ENCODE measurements at places on chromosomes 3 and 15. TPM values are rescaled to one million over a fixed set of nuclear protein-coding genes. Genes with fewer than 3 reads are reported as not detected.

Gene GABRR3
- not detected for total RNA-seq

Gene CTNNB1
- 606 TPM for total RNA-seq

Gene GABRB3
- total RNA-seq, result 0.05 TPM

Gene ARHGAP31
- total RNA-seq, result 53.9 TPM

Gene SLC51B
- total RNA-seq, result not detected

Gene CLSTN2
- 1.6 TPM for total RNA-seq

Gene KNG1
- total RNA-seq, result not detected

Gene RARB
- total RNA-seq, result 17.6 TPM

Gene IL20RB
- 1.6 TPM for total RNA-seq

Gene ADAMTS17
- total RNA-seq, result not detected

Gene GP5
- 0.29 TPM for total RNA-seq

Gene MON1A
- 12.4 TPM for total RNA-seq

Gene GOLGA6L2
- not detected for total RNA-seq

Gene GLCE
- total RNA-seq, result 158 TPM

Gene RBP2
- total RNA-seq, result not detected

Gene GP9
- total RNA-seq, result not detected

Gene CTXN2
- not detected for total RNA-seq

Gene CEMIP
- 0.53 TPM for total RNA-seq

Gene GREM1
- 58.2 TPM for total RNA-seq

Gene CHRM5
- total RNA-seq, result not detected

Gene ALDH1A3
- total RNA-seq, result 27.1 TPM

Gene GOLGA8B
- 25.9 TPM for total RNA-seq

Gene ABHD5
- 12.7 TPM for total RNA-seq

Gene MYO5A
- total RNA-seq, result 70.9 TPM

Gene TLR9
- total RNA-seq, result not detected

Gene ENTPD3
- 0.24 TPM for total RNA-seq

Gene CCDC39
- not detected for total RNA-seq

Gene LIPH
- 2.0 TPM for total RNA-seq

Gene GOLGA8N
- total RNA-seq, result 2.0 TPM

Gene KBTBD13
- not detected for total RNA-seq

Gene SPTBN5
- total RNA-seq, result 15.0 TPM
